ENCODE measurements at places on chromosomes 11 and 22.

DNA sequence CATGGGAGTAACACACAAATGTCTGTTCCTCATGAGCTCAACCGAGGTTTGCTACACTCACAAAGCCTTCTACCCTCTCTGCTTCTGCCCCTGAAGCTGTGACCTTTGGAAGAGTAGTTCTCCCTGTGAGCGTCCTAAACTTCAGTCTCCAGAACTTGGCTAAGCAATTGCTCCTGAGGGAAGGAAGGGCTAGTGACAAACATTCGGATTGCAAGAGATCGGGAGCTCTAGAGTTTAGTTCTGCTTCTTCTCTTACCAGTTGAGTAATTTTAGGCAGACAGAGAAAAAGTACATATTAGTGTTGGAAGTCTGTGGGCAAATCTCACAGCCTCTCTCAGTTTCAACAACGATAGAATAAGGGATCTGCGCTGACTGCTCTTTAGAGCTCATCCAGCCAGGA is 27.3 kb upstream of the ELF5 start:
- DNase-seq = no peak

DNA sequence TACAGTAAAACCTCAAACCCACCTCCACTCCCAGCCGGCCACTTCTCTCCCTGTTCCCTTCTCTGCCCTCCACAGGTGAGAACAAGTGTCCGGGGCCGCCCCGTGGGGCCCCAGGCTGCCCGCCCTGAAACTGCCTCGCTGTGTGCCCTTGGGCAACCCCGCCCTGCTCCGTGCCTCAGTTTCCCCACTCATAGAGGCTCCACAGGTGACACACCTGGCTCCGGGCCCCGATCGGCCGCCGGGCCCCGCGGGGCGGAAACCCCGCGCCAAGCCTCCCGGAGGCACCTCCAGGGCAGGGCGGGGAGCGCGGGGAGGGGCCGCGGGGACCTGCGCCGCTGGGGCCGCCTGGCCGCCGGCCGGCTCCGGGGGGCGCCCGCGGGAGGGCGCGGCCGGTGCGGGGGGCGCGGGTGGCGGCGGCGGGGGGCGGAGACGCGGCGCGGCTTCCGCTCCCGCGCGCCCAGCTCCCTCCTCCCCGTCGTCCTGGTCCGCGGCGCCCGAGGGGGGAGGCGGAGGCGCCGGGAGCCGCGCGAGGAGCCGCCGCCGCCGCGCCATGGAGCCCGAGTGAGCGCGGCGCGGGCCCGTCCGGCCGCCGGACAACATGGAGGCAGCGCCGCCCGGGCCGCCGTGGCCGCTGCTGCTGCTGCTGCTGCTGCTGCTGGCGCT is at the start of gene LRP5:
Gene LRP5 (plus strand): TSS at position 475 of the 663 bp plus-strand sequence. CDS start 124 bp downstream, at position 599.
- DNase-seq = peak; percentile 71

DNA sequence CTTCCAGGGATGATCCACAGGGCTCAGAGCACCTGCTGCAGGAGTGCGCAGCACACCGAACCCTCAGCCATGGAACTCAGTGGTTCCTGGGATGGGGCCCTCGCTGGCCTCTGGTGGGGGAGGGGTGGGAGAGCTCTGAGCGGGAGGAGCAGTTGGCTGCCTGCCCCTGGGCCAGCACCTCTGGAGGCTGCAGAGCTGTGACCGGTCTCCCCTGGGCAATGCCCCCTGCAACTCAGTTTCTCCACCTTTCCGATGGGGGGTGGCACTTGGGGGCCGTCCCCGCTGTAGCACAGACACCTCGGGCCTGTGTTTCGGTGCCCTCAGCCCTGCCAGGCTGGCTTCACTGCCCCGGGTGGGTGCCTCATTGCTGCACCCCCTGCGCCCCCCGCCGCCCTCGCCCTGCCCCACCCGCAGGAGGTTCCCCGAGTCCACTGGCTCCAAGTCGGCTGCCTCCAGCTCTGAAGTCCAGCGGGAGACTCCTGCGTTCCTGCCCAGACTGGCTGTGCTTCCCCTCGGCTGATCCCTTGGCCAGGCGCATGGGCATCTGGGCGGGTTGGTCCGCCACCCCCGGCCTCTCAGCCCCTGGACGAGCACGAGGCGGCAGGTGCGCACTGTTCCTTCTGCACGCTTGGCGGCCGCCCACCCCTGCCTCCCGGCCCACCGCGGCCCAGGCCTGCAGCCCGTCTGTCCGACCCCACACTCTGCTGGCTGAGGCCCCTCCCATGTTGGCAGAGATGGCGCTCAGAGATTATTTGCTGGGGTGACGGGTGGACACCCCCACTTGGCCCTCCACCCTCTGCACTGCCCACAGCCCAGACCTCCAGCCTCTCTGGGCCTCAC is 1.8 kb downstream of the MUC6 start:
- no peak for DNase-seq

- DNase-seq = no peak
These were observed 66.7 kb downstream of the SEZ6L start for GRCh38 chr22:26235792-26236487.

DNA sequence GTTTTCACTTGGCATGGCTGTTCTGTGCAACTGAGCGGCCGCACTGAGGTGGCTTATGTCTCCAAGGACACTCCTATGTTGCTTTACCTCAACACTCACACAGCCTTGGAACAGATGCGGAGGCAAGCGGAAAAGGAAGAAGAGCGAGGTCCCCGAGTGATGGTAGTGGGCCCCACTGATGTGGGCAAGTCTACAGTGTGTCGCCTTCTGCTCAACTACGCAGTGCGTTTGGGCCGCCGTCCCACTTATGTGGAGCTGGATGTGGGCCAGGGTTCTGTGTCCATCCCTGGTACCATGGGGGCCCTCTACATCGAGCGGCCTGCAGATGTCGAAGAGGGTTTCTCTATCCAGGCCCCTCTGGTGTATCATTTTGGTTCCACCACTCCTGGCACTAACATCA is 2.1 kb downstream of the CLP1 start:
- DNase-seq = no peak

DNA sequence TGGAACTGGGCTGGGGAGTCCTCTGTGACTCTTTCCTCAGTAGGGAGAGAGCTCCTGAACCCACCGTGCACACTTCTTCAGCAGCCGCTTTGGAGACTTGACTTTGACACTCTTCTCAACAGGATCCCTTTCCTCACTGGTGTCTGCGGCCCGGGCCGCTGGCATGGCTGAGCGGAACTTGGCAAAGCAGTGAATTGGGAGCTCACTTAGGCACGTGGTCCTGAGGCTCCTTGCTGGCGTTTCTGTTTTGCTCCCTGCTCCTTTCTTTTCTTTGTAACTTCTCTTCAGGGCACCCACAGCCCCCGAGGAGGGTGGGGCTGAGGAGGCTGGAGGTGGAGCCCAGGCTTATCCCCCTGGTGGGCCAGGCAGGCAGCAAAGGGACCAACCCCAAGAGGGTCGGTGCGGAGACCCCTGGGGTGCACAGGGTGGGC is 8.4 kb upstream of the KCNQ1OT1 start:
- no peak for DNase-seq

- no peak for DNase-seq
These were observed 85.6 kb downstream of the NCAM1 start for GRCh38 chr11:113046866-113047265.

GRCh38 chr11:60504219-60504905 is 10.8 kb upstream of the MS4A13 start:
- DNase-seq = peak; percentile 54

GRCh38 chr11:19311308-19312030 is 70.7 kb upstream of the E2F8 start:
- peak; percentile 75 for DNase-seq

GRCh38 chr11:62000539-62001446 is 33.4 kb upstream of the FTH1 start:
- DNase-seq = no peak

DNA sequence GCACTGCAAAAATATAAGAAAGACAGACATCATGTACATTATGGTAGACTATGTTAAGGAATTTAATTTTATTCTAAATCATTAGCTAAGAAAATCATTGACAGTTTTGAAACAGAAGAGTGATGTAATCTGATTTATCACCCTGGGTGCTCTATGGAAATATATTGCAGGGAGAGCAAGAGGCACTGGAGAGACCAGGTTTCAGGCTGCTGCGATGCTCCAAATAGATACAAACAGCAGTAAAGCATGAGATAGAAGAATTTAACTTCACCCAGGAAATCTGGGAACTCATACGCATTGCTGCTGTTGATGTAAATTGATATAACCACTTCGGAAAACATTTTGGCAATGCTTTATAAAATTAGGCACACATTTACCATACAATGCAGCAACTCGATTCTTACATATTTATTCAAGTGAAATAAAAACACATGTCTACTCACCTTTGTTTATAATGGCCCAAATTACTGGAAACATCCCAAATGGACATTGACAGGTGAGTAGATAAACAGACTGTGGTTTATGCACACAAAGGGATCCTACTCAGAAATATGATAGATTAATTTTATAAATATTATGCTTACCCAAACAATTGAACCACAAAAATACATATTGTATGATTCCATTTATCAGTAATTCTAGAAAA is 535.1 kb upstream of the CHORDC1 start:
- no peak for DNase-seq

DNA sequence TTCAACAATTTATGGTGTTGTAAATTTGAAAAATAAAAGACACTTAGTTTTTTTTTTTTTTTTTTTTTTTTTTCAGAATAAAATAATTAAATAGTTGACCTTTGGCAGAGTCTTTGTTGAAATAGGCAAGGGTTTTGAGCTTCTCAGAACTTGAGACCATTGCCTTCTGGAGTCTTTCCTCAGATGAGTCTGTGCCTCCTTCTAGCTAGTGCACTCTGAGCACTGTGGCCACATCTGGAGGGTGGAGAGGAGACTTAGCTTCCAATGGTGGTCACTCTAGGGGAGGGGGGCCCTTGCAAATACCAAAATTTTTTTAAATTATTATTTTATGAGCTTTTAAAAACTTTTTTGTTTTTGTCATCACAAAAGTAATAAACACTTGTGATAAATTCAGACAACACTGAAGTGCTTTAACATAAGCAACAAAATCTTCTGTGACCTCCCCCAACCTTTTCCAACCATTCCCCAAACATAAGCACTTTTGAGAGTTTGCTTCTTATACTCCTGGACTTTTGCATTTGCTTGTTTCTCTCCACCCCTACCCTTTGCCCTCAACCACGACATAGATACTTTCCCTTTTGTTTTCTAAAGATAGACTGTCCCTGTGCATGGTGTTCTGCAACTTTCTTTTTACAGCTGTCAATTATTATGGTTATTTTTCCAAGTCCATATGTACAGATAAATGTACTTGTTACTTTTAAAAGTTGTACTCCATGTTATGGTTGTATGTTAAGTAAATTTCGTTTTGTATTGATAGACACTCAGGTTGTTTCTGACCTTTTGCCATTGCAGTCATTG is 41.1 kb downstream of the BMAL1 start:
- no peak for DNase-seq

DNA sequence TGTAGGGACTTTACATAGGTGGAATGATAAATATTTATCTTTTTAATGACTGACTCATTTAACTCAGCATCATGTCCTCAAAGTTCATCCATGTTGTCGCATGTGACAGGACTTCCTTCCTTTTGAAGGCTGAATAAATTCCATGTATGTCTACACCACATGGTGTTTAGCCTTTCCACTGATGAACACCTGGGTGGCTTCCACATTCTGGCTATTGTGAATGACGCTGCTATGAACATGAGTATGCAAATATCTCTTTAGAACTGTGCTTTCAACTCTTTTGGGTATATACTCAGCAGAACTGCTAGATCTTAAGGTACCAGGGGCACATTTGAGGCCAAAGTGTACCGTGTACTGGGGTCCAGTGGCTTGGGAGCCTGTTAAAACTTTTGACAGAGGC is 24.1 kb downstream of the LARGE1 start:
- DNase-seq = no peak

DNA sequence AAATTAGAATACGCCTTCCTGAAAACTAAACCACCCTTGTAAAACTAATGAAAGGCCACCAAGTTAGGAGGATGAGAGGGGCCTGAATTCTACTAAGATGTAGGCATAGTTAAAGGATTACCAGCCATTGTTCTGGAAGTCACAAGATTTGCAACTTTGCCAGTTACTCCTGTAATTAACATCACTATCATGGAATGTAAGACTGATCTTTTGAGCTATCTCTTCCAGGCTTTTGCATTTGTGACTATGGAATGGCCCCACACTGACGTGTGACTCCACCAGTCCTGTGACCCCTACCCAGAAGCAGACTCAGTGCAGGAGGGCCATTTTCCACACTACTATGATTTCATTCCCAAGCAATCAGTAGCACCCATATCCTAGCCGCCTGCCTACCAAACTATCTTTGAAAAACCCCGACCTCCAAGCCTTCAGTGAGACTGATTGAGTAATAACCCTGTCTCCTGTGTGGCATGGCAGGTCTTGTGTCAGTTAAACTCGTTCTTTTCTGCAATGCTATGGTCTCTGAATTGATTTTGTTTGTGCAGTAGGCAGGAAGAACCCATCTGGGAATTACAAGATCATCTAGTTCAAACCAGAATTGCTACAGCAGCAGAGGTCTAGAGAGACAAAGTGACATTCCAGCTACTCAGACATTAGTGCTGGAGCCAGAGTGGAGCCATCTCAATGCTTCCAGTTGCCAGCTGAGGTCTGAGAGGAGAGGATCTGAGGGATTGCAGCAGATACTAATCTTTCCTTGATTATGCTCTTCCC is 1.9 kb upstream of the CTSF start:
- DNase-seq = no peak

DNA sequence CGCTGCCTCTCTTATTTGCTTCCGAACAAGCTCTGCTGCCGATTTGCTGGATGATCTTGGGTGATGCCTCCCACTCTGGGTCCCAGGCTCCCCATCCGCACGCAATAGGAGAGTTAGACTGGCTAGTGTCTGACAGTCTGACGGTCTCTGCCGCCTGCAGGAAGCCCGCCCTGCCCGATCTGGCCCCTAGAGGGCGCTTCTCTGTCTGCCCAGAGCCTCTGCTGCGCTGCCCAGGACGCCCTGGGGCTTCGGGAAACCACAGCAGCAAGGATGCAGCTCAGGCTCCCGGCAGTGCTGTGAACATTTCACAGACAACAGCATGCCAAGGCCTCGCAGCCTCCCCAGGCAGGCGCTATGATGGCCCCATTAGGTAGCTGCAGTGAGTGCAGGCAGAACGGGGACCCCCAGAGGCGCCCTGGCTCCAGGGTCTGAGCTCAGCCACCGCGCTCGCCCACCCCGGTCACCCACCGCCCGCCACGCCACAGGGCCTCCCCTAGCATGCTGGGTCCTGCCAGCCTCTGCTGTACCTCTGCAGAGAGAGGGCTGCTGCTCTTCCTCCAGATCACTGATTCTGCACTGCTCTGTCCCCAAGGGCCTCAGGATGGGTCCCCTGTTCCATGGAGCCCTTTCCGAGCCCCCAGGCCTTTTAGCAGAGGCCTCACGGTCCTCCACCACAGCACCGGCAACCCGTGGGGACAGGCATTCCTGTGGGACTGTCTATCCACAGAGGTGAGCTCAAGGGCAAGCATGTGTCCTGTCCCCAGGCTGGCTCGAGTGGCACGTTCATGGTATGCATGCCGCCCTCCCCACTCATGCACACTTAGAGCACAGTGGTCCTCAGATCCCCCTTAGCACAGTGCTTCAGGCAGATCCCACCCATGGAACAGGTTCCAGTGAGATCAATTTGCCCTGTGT is 4.3 kb upstream of the BAIAP2L2 start:
- peak; percentile 91 for DNase-seq

DNA sequence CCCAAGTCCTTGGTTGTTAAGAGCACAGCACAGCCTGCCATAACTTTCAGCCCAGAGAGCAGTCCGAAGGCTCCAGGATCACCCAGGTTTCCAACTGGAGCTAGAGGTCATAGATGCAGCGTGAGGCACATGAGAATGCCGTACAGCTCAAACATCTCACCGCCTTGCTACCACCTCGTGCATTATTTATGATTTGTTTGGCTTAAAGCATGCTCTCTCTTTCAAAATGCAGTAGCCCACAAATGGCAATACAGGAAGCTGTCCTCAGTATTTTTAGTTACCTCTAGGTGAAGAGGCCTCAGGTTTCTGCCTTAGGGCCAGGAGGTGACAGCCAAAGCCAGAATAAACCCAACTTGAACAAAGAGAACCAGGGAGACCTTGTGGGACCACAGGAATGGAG is 14.4 kb downstream of the SCN3B start:
- DNase-seq = no peak

Data from hematopoietic multipotent progenitor cell treated with erythropoietin and hydrocortisone succinate and interleukin-3 and kit ligand, for 4 days (in vitro differentiated cells).